ENCODE measurements at places on chromosomes 7 and 10.

- no peak for DNase-seq
Observed at GRCh38 chr7:30252885-30253795, 31.3 kb upstream of the ZNRF2 start.

DNA sequence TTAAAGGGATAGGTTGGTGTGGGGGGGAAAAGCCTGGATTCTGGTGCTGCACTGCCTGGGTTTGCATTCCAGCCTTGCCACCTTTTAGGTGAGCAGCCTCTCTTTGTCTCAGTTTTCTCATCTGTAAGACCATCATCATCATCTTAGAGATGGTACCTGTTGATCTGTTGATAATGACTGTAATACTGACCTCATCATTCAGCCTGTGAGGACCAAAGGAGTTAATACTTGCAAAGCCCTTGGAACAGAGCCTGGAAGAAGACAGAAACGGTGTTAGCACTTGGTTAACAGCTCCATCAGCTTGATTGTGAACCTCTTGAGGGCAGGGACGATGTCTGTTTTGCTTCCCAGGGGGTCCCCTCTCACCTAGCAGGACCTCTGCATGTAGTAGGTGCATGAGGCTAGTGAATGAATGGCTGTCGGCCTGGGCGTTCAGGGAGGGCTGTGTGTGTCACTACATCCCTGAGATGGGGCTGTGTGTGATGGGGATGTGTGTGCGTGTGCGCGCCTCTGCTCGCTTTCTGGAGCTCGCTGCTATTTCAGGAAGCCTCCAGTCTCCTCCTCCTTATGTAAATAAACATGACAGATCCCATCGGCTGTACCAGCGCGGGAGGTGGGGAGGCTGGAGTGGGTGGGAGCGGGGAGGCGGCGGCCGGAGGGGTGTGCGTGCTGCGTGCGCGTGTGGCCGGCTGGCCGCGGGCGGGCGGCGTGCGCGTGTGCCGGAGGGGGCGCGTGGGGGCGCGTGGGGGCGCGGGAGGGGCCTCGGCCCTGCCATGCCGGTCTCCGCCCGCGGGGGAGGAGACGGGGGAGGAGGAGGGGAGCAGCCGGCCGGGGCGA is 61.2 kb downstream of the NEURL1 start:
- DNase-seq = peak; percentile 21

GRCh38 chr10:5551531-5552375 is 27.0 kb downstream of the CALML3 start:
- DNase-seq = no peak

- peak; percentile 82 for DNase-seq
Observed at GRCh38 chr7:47622946-47623640, 41.2 kb upstream of the TNS3 start.

DNA sequence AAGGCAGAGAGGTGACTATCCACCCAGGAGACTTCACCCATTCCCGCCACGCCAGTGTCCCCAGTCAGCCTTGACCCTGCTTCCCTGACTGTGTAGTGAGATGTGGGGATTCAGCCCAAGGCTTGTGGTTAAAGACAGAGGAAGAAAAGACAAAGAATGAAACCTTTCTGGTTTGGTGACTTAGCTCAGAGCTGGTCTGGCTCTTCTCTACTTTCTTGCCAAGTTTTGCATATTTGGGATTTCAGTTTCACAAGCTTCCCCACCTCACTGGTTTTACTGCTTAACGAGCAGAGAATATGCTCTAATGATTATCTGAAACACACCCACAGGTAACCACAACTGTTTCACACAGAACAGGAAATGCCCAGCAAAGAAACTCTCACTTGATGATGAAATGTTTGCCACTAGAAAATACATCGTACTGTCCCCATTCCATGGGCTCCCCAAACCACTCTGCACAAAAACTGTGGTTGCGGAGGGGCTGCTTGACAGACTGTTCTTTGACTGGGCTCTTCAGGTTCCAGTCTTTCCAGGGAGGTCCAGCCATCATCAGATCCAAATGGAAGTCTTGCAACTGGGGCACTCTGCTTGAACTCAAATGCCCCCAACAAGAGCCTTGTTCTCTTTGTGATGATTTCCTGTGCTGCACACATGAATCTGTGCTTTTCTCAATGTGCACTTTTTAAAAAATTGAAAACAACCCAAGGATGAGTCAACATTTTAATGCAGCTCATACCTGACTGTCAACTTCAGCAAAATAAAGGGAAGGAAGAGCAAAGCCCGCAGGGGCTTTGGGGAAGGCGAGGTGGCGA is 95.5 kb downstream of the CTBP2 start:
- DNase-seq = peak; percentile 77

GRCh38 chr7:31850066-31850465 is 163.1 kb downstream of the PPP1R17 start:
- DNase-seq = no peak

DNA sequence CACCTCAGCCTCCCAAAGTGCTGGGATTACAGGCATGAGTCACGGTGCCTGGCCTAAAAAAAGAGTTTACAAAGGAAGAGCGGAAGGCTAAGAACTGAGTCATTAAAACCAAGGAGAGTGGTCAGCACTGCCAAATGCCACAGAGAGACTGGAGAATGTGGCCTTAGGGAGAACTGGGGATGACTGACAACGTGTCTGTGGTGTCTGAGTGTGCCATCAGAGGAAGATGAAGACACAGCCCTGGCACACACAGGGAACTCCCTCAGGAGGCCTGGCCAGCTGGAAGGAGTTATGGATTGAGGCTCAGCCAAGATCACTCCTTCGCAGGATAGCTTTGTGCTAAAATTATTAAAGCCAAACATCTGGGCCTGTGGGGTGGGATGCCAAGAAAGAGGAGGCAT is 3.9 kb upstream of the INA start:
- peak; percentile 99 for DNase-seq

DNA sequence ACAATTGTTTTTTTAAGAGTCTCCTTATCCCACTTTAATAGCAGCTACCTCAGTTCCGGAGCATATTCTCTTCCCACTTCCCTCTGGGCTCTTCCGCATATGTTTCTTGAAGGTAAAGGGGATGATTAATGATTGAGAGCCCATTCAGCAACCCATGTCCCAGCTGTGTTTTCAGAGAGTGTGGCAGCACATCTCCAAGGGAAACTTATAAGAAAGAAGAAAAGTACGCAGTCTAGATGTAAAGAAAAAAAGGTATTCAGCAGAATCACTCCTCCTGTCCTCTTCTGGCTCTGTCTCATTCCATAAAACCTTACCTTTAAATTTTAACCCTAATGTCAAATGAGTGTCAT is 9.7 kb upstream of the ANKRD7 start:
- DNase-seq = no peak

DNA sequence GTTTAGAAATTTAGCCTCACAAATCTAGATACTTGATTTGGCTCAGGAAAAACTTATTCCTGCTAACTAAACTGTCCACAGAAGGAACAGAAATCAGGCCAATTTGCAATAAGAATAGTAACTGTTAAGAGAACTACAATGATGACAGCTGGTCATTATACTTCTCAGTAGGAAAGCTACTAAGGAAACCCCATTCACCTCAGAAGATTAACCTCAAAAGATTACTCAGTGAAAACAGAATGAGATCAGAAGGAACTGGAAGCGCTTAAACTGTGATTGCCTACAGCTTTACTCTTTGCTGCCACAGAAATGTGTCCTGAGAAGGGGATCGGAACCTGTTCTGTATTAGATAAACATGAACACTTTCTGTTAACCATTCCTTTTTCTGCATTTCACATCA is 24.3 kb upstream of the DNAJB12 start:
- no peak for DNase-seq

DNA sequence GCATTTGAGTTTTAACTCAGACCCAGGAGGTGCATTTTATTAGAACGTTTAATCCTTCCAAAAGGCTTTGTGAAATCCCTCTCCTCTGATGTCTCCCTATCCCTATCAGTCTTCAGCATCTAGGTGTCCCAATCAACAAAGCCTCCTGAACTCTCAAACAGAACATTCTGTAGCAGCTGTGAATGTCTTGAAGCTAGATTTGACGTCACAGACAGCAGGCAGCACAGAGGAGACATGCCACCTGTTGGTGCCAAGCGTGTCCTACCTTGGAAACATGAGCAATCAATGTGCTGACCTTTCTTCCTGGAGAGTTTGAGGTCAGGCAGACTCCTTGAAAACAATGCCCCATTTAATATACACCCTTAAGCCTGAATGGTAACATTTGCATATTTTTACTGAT is 125.5 kb downstream of the RNLS start:
- DNase-seq = no peak

GRCh38 chr7:134690614-134691504 is 44.2 kb downstream of the BPGM start:
- DNase-seq = peak; percentile 68

DNA sequence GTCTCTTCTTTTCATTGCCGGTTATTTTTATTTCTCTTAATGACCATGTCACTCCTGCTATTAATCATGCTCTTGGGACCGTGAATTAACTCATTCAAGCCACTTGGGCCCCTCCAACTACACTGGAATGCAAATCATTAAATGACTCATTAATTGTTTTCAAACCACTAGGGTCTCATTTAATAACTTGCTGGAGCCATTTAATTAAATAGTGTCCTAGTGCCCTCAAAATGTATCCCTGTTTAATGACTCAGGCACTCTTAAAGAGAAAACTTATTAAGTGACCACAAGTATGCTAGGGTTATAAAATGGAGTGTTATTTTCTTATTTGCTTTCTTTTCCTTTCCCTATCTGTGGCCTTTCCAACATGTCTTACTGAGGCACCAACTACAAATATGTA is 73.0 kb downstream of the PLXDC2 start:
- peak; percentile 1 for DNase-seq

DNA sequence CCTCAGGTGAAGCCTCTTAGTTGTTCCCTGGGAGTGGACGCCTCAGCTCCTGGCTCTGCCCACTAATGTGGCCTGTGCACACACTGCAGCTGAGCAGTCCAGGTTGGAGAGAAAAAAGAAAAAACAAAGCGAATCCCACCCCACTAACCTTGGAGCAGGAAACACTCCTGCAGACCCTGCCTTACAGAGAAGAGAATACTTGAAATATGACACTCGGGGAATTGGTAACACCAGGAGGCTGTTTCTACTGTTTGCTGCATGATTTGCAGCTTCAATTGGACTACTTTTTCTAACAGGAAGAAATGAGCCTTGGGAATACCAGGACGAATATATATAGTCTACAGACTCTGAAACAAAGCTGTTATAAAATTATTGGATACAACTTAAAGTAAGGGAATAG is 22.2 kb downstream of the CDHR3 start:
- DNase-seq = no peak

- no peak for DNase-seq
Observed at GRCh38 chr10:87850742-87851205, 12.6 kb downstream of the KLLN start.

GRCh38 chr7:97024209-97025129 is at the start of gene DLX5:
Gene DLX5, minus strand, starts transcription at chr7:97024831. Its CDS starts 208 bp downstream, at chr7:97024623.
- no peak for DNase-seq

DNA sequence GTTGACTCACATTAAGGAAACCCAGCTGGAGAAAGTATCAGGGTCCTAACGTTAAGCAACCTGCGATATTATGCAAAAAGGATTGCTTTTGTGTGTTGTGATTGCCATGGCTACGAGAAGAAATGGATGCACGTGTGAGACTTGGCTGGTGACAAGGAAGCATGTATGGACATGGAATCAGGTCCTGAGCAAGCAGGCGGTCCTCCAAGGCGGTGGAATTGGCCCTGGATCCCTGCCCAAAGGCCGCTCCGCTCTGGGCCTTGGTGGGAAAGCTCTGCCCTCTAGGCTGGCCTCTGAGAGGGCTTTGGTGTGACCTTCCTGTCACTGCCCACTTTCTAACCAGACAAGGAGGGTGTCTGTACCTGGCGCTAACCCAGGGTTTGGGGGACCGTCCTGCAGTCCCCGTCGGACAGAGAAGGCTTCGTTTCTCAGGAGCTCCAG is 192.1 kb downstream of the EBF3 start:
- DNase-seq = no peak

GRCh38 chr7:130888468-130888867 is 154.5 kb upstream of the KLF14 start:
- no peak for DNase-seq

DNA sequence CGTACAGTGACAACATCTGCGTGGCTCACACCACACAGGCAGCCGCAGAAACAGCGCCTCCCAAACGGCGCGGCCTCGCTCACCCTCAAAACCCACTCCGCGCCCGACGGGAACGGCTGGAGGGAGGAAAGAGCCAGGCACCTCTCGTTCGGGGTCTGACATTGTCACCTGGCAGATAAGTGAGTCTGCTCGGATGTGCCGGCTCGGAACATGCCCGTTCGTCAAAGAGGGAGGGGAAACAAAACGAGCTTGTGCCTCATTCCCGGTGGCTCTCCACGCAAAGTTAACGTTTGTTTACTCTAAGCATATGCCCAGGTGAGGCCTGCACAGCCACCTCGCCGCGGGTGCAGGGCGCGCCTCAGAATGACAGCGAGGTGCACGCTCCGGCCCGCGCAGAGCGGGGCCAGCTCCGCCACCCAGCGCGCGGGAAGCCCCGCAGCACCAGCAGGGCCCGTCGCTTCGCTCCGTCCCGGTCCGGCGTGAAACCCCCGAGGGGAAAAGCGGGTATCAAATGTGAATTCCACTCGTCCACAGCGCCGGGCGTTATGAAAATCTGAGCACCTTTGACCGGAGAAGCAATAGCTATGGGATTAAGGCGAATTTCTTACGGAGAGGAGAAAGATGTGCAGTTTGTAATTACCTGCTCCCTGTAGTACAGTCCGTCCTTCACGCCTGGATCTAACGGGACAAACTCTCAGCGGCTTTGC is 13.1 kb downstream of the CNPY1 start:
- DNase-seq = no peak

DNA sequence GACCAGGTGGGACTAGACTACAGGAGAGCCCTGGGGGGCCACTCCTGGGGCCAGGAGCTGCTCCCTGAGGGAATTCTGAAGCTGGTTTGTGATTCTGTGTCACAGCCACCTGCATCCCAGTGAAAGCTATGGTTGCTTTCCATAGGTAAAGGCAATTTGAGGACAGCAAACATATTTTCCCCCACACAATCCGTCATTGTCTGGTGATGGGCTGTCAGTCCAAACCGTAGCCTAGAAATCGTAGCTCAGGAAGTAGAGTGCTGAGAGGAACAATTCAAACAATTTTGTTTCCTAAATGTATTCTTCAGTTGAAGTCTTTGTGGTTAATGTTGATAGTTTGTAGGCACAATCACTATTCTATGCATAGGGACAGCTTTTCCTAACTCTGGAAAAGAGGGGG is 106.0 kb upstream of the INSYN2A start:
- no peak for DNase-seq

DNA sequence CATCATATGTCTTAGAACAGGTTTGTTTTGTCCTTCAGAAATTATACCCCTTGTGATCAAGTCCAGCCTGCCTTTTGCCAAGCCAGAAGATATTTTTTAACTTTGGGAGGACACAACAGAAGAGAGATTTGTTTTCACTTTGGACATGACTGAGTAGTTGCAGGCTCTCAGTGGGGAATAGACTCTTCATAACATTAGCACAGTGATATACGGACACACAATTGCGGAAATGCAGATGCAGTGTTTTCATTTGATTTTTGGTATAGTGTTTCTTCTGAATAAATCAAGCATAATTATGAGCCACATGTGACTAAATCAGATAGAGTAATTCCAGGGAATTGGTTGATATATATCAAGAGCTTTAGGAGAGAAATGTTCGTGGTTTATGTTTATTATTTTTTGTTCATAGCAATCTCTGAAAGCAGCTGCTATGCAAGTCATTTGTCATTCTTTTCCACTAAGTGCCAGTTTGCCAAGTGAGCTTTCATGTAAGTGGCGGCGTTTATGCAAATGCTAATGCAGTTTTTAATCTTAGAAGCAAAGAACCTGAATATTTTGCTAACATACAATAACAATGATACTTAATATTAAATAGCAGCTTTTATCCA is 69.6 kb upstream of the HDAC9 start:
- DNase-seq = no peak

Data from AG09309 (cell line).